ENCODE measurements at places on chromosomes 7 and 10.

GRCh38 chr7:39754326-39755120 is 131.2 kb downstream of the RALA start:
- peak; percentile 77 for DNase-seq

GRCh38 chr10:6327961-6328698 is 125.4 kb downstream of the PFKFB3 start:
- no peak for DNase-seq

DNA sequence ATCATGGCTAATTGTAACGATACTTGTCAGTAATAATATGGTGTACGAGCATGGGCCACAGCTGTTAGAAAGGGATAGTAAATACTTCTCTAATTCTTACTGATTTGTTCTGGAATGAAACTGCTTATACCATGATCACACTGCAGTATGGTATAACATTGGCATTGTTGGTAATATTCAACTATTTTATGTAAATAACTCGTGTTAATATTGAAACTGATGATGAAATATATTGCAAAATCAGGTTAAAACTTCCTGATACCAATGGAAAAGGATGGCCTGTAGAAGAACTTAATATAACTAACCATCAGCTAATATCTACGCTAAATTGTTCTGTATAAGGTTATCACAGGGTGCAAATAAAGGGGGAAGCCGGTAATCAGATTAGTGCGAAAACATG is 10.3 kb downstream of the OR2A14 start:
- no peak for DNase-seq

- peak; percentile 30 for DNase-seq
Observed at GRCh38 chr7:115471891-115472290, 550.0 kb downstream of the MDFIC start.

- no peak for DNase-seq
Observed at GRCh38 chr10:34740321-34740720, 74.8 kb downstream of the PARD3 start.

- DNase-seq: no peak
Observed at GRCh38 chr7:16350634-16351033, 70.7 kb downstream of the CRPPA start.

GRCh38 chr7:158758586-158759244 is 54.1 kb upstream of the NCAPG2 start:
- DNase-seq: no peak

- no peak for DNase-seq
Observed at GRCh38 chr7:29350351-29350750, 155.8 kb downstream of the CHN2 start.

DNA sequence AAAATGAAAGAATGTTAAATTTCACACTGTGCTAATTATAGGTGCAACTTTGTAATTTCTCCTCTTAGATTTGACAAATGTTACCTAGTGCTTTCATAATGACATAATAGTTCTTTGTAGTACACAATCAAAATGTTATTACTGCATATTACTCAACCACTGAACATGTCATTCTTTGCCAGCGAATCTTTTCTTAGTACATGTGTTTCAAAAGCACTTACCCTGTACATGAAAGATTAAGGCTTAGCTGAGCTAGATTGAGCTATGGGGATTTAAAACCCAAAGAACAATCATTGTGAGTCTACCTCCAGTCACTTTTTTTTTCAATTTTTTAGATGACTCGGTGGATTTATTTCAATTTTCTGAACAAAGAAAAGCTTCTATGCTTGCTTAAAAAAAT is 123.5 kb upstream of the FERD3L start:
- DNase-seq: no peak
